ENCODE measurements at places on chromosomes 1 and 21. TPM values are rescaled to one million over a fixed set of nuclear protein-coding genes. Genes with fewer than 3 reads are reported as not detected.

DNA sequence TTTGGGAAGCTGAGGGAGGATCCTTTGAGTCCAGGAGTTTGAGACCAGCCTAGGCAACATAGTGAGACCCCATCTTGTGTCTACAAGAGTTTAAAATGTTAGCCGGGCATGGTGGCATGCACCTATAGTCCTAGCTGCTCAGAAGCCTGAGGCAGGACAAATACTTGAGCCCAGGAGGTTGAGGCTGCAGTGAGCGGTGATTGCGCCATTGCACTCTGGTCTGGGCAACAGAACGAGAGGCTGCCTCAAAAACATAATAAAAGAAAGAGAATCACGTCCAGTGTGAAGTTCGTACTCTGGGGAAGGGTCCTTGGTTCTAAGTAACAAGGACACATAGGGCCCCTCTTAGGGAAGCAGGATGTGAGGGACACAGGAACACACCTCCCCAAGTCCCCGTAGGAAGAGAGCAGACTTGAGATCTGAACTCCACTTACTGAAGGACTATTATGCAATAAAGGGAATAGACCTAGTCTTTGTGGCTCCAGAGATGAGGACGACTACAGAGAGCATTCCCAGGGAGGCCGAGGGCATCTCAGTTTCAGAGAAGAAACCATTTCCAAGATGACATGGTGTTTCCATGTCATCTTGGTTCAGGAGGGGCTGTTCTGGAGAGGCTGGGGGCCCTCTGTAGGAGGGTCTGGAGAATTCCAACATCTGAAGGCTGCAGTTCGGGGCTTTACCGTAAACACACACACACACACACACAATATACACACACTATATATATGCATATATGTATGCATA lies 10.8 kb upstream of the ENO1 start:
- no peak for DNase-seq

GRCh38 chr21:42321231-42321630 lies 6.0 kb upstream of the TFF3 start:
- no peak for DNase-seq

- DNase-seq = no peak
Measured at GRCh38 chr1:14321422-14321821, 277.1 kb upstream of the KAZN start.

DNA sequence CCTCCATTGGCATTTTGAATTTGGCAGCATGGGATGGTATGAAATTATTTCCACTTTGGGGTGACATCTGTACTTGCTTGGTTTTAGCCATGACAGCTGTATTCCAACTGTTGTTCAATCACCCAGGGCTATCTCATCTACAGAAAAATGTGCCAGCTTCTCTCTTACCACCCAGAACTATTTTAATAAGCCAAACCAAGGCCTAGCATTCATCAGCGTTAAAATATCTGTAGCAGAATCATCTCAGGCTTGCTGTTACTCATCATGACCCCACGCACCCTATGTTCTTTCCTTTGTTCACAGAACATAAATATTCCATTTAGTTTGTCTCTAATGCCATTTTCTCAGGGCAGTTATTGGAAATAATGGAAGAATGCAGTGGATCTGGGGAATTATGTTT lies 49.8 kb downstream of the GIPC2 start:
- DNase-seq = no peak

CLDN17 gene
- total RNA-seq = not detected
